Stimulated activated effector memory CD8-positive, alpha-beta T cell treated with anti-CD3 and anti-CD28 coated beads, Interleukin-12 subunit alpha, Interleukin-12 subunit beta, amount 100 ng/mL, for 72 hours (primary cell): ENCODE measurements at places on chromosomes 12 and 14.

- DNase-seq: no peak
Measured at GRCh38 chr12:87967871-87968270, 61.3 kb downstream of the C12orf50 start.

GRCh38 chr12:5371631-5372030 is 60.3 kb upstream of the NTF3 start:
- no peak for DNase-seq

GRCh38 chr12:95499772-95500171 is 25.8 kb downstream of the METAP2 start:
- no peak for DNase-seq

- no peak for DNase-seq
Measured at GRCh38 chr12:7161327-7161726, 28.2 kb upstream of the PEX5 start.

- DNase-seq: no peak
Measured at GRCh38 chr12:131287938-131288764, 334.4 kb downstream of the ADGRD1 start.
